ENCODE measurements at places on chromosomes 3 and 15.
A peak's percentile ranks its signal among the peaks of the same experiment; 100 is the strongest.

DNA sequence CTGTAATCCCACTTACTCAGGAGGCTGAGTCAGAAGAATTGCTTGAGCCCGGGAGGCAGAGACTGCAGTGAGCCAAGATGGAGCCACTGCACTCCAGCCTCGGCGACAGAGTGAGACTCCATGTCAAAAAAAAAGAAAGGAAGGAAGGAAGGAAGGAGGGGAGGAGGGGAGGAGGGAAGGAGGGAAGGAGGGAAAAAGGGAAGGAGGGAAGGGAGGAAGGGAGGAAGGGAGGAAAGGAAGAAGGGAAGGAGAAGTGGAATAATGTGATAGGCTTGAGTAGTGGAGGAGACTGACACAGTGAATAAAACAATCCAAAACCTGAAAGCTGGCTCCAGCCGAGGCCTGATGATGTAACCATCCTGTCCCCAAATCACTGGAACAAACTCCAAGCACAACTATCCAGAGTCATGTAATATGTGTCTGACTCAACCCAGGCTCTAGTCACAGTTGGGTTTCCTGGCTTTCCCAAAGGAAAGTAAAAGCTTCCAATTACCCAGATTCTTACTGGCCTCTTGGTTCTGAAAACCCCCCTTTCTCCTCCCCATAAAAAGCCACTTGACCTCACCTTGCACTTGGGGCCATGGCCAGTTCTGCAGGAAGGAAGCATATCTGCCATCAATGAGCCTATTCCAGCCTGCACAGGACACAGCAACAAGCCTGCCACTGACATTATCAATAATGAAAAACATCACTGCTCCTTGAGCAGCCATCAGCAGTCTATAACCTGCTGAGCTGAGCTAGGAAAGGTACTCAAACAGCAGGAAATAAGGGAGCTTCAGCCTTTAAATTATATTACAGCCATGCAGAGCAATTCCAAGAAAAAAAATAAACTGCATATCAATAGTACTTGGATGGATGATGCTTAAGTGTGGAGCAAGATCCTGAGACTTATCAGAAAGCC is 48.3 kb downstream of the MB21D2 start:
- DNase-seq = peak; percentile 82

- peak; percentile 13 for DNase-seq
Measured at GRCh38 chr15:42107473-42107872, 13.1 kb upstream of the PLA2G4D start.

GRCh38 chr3:131610174-131610573 is 107.4 kb upstream of the MRPL3 start:
- DNase-seq = no peak

GRCh38 chr3:67875858-67876257 is 221.4 kb upstream of the SUCLG2 start:
- no peak for DNase-seq

DNA sequence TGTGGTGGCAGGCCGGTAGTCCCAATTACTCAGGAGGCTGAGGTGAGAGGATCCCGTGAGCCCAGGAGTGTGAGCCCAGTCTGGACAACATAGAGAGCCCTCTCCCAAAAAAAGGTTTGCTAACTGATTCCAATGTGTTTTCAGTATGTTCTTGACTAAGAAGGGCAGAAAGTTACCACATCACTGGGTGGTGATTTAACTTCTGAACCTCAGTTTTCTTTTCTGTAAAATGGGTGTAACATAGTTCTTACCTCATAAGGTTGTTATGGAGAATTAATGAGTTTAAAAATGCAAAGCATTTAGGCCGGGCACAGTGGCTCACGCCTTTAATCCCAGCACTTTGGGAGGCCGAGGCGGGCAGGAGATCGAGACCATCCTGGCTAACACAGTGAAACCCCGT is 28.5 kb upstream of the RAF1 start:
- no peak for DNase-seq

- peak; percentile 31 for DNase-seq
Measured at GRCh38 chr3:193962986-193963685, 172.8 kb upstream of the HES1 start.

DNA sequence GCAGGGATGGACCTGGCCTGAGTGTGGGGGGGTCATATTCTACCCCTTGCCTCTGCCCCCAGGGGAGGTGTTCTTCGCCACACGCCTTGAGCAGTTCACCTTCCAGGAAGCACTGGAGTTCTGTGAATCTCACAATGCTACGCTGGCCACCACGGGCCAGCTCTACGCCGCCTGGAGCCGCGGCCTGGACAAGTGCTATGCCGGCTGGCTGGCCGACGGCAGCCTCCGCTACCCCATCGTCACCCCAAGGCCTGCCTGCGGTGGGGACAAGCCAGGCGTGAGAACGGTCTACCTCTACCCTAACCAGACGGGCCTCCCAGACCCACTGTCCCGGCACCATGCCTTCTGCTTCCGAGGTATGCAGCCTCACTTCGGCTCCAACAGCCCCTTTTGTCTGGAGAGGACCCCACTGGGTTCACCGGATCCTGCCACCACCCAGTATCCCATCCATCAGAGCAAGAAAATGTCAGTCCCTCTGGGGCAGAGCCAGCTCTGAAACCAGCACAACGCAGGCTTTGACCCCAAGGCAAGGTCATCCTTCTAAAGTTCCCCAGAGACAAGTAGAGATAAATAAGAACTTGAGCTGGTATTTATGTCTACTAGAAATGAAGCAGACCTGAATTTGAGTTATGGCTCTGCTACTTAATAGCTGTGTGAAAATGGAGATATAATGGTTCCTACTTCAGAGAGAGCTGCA is 45.8 kb downstream of the HAPLN3 start:
- no peak for DNase-seq

DNA sequence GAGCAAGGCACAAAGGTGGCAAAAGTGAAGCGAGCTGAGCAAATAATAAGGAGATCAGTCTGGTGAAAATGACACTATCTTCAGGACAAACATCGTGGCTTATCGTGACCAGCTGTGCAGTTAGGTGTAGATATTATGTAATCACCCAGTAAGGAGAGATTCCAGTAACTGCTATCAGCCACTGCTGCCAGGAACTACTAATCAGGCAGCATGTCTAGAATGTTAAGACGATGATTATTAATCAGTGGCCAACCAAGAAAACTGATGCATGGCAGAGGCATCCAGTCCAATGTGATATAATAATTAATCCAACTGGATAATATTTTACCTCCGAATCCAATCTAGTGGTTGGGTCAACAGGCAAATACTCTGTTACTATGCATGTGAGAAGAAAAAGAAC is 252.7 kb upstream of the ZPLD1 start:
- peak; percentile 58 for DNase-seq

- no peak for DNase-seq
Measured at GRCh38 chr15:31840849-31841476, 189.4 kb upstream of the CHRNA7 start.

- DNase-seq = no peak
Measured at GRCh38 chr3:140416666-140417065, 261.2 kb upstream of the TRIM42 start.

DNA sequence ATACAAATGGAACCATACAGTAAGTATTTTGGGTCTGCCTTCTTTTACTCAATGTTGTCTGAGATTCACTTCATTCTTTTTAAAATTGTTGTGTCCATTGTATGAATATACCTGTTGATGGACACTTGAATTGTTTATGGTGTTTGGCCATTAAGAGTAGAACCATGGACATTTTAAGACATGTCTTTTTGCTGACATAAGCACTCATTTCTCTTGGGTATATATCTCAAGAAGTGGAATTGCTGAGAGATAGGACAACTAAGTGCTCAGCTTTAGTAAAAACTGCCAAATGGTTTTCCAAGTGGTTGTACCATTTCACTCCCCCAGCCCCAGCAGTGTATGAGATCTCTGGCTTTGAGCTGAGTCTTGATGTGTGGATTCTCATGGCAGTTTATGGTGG is 28.2 kb downstream of the POMGNT2 start:
- DNase-seq = no peak

DNA sequence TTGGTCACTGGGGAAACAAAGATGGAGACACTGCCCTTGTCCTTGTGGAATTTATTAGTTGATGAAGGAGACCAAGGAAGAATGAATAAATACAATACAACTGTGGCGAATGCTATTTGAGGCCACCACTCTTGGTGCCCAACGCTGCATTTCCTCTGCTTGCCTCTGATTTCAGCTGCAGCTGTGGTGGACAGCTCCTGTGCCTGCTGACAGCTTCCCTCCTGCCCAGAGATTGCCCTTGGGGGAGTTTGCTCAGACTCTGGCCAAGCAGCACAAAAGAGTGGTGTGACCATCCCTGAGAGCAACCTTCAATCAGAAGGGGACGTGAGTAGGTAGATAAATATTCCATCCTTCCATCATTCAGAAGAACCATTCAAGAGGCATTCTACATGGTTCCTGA is 64.6 kb upstream of the FHIT start:
- peak; percentile 35 for DNase-seq

GRCh38 chr3:160921020-160921635 is 165.1 kb downstream of the PPM1L start:
- peak; percentile 82 for DNase-seq

Measured in GM23248 (cell line).